ENCODE measurements at places on chromosomes 7 and 10.

DNA sequence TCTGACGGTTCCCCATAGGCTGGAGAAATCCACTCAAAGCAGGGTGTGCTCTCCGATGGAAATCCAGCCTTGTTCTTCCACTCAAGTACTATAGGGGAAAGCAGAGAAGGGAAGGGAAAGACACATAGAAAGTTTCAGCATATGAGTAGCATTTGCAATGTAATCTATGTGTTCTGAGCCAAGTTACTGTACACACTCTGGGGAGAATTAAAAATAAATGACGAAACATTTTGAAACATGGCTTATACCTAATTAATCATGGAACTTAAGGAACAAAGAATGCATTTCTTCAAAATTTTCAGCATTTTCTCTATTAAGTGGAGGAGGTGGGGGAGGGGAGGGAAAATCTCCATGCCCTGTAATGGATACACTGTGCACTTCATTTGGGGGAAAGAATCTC, 198.1 kb upstream of the HABP2 start:
- DNase-seq: no peak

GRCh38 chr7:7274782-7275181, 92.4 kb downstream of the C1GALT1 start:
- no peak for DNase-seq

DNA sequence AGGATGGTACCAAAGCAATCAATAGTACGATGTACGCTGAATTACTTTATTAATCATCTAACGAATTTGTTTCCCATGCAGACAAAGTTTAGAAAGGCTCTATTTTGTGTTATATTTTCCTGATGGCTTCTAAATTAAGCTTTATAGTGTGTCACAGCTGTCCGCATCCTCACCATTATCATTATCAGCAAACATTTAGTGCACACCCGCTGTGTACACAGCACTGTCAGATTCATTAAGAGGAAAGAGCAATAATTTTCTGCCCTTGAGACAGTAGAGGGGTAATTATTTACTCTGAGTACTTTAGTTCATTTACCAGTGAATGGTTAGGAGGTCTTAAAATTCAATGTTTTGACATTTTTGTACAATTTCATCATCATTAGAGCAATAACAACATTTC, 233.3 kb upstream of the PTPRZ1 start:
- no peak for DNase-seq

DNA sequence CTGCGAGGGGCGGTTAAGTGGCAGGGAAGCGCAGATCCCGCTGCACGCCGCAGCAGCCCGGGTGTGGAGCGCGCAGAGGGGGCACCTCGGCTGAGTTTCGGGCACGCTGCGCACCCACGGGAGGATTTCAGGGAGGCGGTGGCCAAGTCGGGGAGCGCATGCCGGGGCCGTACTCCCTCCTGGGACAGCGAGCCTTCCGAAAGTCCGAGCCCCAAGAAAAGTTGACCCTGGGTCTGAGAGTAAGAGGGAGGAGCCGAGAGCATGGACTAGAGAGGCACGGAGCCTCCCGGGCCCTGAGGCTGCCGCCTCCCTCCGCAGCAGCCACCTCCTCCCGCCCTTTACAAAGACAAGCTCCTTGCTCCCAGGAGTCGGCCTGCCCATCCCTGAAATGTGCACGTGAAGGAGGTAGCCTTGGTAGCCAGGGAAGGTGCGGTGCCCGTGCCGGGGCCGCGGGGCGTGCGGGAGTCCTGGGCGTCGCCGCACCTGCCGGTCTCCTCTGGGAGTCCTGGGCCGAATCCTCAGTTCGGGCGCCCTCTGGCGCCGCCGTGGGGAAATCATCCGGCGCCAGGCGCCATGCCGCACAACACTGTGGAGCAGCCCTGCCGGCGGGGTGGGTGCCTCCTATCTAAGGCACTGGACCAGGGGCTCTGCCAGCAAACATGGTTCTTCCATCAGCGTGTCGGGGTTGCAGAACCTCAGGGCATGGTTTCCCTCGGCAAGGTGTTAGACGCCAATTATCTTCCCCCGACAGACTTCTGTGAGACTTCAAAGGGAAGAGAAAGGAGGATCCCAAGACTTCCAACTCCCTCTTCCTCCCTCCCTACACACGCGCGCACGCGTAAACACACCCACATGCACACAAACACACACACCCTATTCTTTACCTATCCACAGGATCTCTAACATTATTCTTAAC, 104.0 kb downstream of the TRIL start:
- DNase-seq: no peak

GRCh38 chr10:17734432-17735080, 17.4 kb upstream of the TMEM236 start:
- no peak for DNase-seq

- peak; percentile 82 for DNase-seq
These were observed at the start of gene TYSND1 for GRCh38 chr10:70146489-70147258. Gene TYSND1, minus strand, starts transcription at chr10:70146700. Its CDS starts 114 bp downstream, at chr10:70146586.

- no peak for DNase-seq
These were observed 82.6 kb upstream of the NPVF start for GRCh38 chr7:25310896-25311295.

- no peak for DNase-seq
These were observed 11.5 kb downstream of the PMS2 start for GRCh38 chr7:5997210-5997808.

- DNase-seq: no peak
These were observed 215.6 kb downstream of the CREB5 start for GRCh38 chr7:28627896-28628295.

DNA sequence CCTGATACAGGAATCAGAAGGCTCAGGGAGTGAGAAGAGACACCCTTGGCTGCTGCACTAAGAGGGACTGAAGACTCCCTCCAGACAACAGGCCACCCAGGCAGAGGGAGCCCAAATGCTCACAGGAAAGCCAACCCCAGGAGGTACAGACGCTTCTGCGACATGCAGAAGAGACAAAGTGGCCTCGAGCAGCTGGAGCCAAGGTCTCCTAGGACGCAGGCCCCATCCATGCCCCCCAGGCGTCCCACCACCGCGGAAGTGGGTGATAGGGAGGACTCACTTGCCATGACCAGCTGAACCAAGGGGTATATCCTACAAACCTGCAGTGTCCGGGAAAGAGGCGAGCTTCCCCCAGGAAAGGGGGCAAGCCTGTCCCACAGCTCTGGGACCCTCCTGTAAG, 56.9 kb downstream of the CTBP2 start:
- no peak for DNase-seq

DNA sequence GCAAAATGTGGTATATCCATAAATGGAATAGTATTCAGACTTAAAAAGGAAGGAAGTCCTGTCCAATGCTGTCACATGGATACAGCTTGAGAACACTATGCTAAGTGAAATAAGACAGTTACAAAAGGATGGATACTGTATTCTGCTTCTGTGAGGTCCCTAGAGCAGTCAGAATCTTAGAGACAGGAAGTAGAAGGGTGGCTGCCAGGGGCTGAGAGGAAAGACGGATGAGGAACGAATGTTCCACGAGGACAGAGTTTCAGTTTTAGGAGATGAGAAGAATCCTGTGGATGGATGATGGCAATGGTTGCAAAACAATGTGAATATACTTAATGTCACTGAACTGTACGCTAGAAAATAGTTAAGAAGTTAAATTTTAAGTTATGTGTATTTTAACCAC, 3.8 kb downstream of the PRKCQ start:
- no peak for DNase-seq

GRCh38 chr7:111242141-111242755, 151.3 kb downstream of the LRRN3 start:
- no peak for DNase-seq

DNA sequence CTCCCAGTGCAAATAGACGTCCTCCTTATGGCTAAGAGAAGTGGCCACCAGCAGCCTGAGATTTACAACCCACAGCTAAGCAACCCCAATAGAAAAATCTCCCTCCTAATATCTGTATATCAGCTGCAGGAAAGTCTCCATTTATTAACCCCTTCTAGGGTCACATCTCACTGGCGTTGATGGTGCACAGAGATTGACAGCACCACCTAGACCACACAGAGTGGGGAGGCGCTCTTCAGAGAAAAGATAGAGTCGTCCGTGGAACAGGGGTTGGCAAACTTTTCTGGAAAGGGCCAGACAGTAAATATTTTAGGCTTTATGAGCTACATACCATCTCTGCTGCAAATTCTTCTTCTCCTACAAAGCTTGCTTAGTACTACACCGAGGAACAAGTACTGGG, 60.0 kb downstream of the NAMPT start:
- DNase-seq: no peak

- no peak for DNase-seq
These were observed 660.2 kb upstream of the IGFBP3 start for GRCh38 chr7:46581268-46581667.

- no peak for DNase-seq
These were observed 115.0 kb downstream of the FAM107B start for GRCh38 chr10:14659626-14660196.

DNA sequence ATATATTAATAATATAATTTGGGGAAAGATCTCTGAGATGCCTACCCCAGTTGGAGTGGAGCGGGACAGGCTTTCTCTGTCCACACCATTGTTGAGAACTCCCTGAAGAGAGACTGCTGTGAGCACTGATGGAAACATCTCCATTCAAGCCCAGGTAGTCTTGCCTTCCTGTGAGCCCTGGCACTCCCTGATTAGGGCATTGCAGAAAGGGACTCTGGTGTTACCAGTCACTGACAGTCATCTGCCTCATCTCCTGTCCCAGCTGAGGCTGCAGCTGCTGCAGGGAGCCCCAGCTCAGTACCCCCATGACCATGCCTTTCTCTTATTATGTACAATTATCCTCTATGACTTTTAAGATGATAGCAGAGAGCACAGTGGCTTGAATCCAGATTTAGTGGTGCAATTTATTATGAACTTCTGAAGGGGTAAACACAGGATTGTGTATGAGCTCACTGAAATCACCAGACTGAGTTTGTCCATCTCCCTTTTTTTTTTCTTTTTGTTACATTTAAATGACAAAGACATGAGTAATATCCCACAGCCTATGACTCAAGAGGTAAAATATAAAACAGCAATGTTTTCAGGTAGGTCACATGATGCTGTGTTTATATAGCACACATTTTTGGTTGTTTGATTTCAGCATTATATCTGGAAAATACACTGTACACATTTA, 236.9 kb downstream of the SLC25A13 start:
- DNase-seq: no peak
